SK-N-DZ (cell line): ENCODE measurements at places on chromosomes 16 and 17.

GRCh38 chr17:30234296-30234695 is 1.2 kb downstream of the SLC6A4 start:
- no peak for DNase-seq

GRCh38 chr17:4506892-4507291 is 8.2 kb downstream of the SPNS2 start:
- no peak for DNase-seq

GRCh38 chr17:18248300-18248731 is 10.2 kb downstream of the FLII start:
- peak; percentile 81 for DNase-seq

- DNase-seq = peak; percentile 63
These were observed 1.7 kb upstream of the RBBP6 start for GRCh38 chr16:24537474-24538337.

- DNase-seq = peak; percentile 43
These were observed 51.2 kb downstream of the ABAT start for GRCh38 chr16:8725513-8726178.

GRCh38 chr17:82091264-82092066 is 6.6 kb downstream of the FASN start:
- DNase-seq = no peak

- DNase-seq = no peak
These were observed 119.6 kb downstream of the CYLD start for GRCh38 chr16:50861451-50861850.

- DNase-seq = no peak
These were observed 215.1 kb downstream of the PRKCA start for GRCh38 chr17:66517336-66518009.
